Activated T-cell treated with anti-CD3 and anti-CD28 coated beads, Interleukin-2, amount 50 U/mL, for 48 hours (primary cell): ENCODE measurements at places on chromosomes 12 and 14.
A peak's percentile ranks its signal among the peaks of the same experiment; 100 is the strongest.

DNA sequence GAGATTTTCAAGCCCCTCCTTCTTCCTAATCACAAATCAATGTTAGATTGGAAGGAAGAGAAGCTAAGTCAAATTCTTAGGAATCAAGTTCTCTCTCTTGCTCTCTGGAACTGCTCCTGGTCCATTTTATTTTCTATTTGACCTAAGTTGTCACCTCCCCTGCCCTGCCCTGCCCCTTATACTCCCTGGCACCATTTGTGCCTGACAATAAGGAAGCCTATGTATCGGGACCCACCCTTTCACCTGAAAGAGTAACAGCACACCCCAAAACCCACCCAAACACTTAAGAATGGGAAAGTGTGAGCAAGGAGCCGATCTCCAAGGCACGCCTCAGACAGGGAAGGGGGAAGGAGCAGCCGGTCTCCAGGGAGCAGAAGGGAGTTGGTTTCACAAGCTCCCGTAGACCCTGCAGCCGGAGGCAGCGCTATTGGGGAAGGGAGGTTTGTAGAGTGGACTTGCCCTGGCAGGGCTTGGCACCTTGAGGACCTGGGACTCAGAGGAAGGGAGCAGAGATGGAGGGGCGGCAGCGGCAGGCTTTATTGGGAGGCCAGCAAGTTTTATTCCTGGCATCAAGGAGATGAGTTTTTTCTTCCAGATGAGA, 1.6 kb downstream of the LRRC74A start:
- DNase-seq: no peak

DNA sequence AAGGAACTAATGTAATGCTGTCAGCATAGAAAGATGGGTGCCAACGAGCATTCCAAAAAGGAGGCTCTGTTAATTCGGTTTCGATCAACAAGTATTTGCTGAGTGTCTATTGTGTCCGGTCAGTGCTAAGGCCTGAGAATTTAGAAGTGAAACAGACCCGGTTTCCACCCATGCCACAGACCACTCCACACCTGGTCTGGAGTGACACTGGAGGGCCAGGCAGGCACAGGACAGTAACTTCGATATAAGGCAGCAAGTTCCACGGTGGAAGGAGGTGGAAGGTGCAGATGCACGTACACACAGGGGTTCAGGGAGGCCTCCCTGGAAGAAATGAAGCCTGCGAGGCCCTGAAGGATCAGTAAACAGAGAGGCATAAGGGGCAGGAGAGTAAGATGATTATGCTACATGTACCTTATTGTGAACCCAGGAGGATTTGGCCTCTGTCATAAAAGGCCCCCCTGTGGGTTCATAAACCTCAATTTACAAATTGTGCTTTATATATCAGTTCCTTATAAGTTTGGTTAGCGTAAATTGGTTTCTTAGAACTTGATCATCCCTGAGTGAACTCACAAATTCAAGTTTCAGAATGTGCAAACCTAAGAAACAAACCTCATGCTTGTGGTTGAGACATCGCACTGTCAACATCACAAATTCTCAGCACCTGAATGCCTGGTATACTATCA, 25.9 kb downstream of the SSH1 start:
- DNase-seq: no peak

DNA sequence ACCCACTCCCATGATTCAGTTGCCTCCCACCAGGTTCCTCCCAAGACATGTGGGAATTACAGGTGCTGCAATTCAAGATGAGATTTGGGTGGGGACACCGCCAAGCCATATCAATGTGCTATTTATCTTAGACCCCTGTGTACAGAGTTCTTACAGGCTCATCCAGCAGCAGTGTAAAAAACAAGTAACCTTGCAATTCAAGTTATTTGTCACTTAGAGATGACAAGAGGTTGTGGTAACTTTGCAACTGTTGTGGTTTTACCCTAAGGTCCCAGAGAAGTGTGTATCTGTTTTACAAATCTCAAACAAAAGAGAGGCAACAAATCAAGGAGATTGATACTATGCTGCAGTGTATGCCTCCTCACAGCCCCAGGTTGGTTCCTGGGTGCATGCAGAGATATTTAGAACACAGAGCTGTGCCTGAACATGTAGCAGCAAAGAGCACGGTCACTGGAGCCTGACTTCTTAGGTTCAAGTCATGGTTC, 11.5 kb upstream of the HELB start:
- peak; percentile 30 for DNase-seq

DNA sequence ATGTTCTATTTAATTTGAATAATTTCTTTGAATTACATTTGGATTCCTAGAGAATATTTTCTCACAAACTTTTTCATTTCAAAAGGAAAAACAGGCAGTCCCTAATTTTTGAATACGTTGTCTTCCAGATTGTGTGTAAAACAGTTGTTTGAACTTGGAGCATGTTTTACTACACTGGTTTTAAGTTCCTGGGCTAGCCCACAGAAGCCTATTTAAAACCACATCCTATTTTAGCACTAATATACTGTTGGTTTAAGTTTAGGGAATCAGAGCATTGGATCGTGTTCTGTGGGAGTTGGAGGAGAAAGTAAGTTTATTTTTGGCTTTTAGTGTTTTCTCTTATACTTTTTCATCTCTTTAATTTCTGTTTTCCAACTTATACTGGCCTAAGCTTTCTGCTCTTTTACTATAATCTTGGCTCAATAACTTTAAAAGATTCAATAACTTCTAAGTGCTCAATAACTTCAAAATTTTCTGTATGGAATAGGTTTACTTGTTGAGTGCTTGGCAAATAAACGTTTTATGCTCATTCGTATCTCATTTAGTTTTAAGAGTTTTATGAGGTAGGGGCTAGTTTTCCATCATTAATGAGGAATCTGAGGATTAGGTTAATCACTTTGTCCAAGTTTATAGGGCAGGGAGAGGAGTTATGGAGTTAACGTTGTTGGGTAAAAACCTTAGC, 14.9 kb downstream of the LEMD3 start:
- no peak for DNase-seq

DNA sequence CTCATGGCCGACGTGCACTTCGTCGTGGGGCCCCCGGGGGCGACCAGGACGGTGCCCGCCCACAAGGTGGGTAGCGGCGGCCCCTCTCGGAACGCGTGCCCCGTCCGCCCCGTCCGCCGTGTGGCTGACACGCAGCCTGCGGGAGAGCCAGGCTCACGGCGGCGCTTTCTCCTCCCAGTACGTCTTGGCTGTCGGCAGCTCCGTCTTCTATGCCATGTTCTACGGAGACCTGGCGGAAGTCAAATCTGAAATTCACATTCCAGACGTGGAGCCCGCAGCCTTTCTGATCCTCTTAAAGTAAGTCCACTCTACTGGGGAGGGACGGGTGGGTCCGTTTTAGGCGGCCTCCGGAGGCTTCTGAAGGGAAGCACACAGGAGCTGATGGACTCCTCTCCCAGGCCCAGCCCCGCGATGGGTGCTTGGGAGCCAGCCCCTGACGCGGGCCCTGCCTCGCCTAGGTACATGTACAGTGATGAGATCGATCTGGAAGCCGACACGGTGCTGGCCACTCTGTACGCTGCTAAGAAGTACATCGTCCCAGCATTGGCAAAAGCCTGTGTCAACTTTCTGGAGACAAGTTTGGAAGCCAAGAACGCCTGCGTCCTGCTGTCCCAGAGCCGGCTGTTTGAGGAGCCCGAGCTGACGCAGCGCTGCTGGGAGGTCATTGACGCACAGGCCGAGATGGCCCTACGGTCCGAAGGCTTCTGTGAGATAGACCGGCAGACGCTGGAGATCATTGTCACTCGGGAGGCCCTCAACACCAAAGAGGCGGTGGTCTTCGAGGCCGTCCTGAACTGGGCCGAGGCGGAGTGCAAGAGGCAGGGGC, 1.1 kb downstream of the BTBD6 start:
- no peak for DNase-seq

- no peak for DNase-seq
These were observed 41.6 kb downstream of the NDUFA12 start for GRCh38 chr12:94961911-94962310.

GRCh38 chr14:96129128-96129736, 75.4 kb upstream of the BDKRB2 start:
- no peak for DNase-seq
